ENCODE measurements at places on chromosomes 7 and 10.

GRCh38 chr7:7408001-7408770 is 127.5 kb downstream of the COL28A1 start:
- no peak for DNase-seq

DNA sequence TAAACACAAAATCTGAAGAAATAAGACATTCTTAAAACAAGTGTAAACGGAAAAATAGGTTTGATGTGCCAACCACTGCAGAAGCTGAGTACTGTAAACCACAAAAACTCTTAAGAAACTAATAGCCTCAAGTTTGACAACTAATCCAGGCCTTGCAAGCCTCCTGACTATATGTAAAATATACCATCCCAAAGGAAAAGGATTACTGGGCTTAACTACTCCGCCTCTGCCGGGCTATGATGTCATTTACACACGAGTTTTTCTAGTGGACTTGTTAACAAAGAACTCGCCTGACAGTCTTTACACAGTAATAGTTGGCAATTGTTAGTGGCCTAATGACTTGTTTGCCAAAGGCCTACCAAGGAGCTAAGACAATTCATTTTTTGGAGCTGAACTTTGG is 2.1 kb downstream of the KIF5B start:
- peak; percentile 26 for DNase-seq

DNA sequence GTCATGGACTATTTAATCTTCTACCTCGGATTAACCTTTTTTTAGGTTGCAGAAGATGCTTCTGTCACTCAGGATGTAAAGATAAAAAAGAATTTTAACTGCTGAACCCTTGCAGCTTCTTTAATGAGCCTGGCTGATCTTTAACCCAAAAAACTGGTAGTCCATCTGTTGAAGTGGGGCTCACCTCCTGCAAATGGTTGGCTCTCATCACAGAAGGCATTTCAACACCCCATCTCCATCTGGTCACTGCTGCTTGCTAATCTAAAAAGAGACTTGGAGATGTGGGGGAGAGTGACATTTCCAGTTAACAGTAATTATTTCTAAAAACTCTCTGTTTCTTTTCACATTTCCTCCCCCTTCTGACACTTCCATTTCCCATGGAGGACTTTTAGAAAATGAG is 208.6 kb downstream of the LHFPL3 start:
- no peak for DNase-seq

GRCh38 chr7:135795846-135796570 is 47.4 kb upstream of the FAM180A start:
- DNase-seq, result no peak

DNA sequence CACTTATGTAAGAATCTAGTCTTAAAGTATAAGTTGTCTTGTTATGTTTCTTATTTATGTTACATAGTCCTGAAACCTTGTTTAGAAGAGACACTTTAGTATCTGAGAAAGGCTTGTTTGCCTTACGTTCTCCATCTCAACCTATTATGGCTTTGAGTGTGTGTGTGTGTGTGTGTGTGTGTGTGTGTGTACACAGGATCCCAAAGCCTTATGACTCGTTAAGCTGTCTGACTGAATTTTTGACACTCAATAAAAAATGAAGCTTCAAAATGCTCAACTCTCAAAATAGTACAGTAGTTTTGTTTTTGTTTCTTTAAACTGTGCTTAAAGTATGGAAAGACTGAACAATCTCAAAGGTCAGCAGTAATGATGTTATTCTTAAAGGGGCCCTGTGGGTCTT is 18.0 kb downstream of the CALU start:
- no peak for DNase-seq

- peak; percentile 89 for DNase-seq
Observed at GRCh38 chr10:96764425-96765060, 44.2 kb upstream of the PIK3AP1 start.

DNA sequence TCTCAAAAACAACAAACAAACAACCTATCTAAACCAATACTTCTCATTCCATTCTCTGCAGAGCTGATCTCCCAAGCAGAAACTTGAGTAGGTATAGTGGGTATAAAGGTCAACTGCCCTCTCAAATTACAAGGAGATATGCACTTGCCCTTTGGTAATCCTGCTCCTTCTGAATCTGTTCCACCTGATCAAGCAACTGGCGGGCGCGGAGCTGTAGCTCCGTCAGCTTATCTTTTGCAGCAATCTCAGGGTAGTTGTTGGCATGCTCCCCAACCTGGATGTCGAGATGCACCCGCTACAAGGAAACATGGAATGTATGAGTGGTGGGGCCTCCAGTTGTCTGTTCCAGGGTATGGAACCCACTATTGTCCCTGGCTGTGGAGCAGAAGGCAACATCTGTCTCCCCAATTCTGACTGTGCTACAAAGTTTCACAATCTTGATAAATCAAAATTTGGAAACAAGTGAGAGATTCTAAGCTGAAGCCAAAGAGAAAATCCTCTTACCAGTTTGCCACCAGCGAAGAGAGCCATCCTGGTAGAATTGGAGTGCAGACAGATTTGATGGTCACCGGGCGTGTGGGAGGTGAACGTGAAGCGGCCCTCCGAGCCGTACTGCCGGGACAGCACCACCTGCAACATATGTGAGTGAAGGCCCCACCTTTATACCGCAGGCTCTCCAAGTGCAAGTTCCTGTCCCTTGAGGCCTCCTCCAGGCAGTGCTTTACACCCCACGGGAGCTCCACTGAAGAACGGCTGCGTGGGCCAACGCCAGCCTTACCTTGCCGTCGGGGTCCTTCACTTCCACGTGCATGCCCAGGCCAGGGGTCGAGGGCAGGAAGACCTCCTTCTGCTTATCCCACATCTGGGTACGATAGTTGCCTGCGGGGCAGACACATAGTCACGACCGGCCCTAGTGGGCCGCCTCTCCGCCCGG is 819 bp downstream of the TMED4 start:
- peak; percentile 61 for DNase-seq

DNA sequence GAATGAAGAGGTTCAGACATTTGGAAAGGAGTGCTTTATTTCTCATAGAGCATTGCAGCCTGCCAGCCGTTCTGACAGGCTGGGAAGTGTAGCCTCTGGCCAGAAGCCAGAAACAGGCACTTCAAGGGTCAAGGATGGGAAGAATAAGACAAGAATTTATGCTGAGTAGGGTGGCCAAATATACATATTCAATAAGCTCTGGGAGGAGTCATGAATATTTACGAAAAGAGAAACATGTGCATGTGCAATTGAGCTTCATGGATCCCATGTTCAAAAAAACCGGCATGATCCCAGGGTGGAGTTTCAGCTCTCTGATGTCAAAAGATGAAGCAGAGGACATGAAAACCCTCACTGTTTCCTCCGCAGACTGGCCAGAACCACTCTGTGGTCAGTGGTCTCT is 32.9 kb downstream of the TLX1 start:
- DNase-seq, result no peak

GRCh38 chr10:25226775-25227682 is 52.2 kb downstream of the GPR158 start:
- peak; percentile 33 for DNase-seq

- DNase-seq, result no peak
Observed at GRCh38 chr7:83325083-83325482, 162.4 kb upstream of the PCLO start.

DNA sequence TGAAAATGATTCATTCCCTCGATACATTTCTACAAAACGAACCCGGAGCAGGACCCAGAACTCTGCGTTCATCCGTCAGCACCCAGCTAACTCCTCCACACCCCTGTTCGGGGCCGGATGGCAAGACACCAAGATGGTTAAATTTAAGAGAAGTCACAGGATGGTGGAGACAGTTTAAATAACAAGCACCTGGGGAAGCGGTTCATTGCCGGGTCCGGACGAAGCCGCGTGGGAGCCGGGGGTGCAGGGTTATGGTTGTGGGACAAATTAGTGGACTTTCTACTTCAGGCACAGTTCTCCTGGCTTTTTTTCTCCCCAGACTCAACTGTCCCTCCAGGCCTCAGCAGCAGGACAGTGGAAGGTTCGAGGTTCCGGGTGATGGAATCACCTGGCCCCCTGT is 45.4 kb downstream of the ASB13 start:
- no peak for DNase-seq

GRCh38 chr7:7816084-7816483 is 97.7 kb upstream of the RPA3 start:
- DNase-seq, result no peak

DNA sequence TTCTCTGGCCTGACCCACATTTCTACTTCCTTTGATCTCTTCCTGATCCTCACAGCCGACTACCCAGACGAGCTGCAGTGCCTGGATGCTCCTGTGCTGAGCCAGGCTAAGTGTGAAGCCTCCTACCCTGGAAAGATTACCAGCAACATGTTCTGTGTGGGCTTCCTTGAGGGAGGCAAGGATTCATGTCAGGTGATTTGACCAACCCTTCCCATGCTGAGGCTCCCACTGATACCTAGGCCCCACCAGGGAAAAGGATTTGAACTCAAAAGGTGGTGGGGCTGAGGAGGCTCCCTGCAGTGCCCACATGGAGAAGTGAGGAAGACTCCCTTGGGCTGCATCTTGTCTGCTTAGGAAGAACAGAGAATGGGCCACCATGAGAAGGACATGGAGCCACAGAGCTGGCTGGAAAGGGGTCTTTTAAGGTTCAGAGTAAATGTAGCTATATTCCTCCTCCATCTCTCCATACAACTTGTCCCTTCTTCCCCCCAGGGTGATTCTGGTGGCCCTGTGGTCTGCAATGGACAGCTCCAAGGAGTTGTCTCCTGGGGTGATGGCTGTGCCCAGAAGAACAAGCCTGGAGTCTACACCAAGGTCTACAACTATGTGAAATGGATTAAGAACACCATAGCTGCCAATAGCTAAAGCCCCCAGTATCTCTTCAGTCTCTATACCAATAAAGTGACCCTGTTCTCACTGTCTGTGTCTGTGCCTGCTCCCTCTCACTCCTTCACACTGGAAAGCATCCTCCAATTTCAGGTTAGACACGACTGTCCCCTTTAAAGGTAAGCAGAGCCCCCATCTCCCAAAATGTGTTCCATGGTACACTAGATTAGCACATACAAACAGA is 3.3 kb downstream of the PRSS1 start:
- DNase-seq, result no peak

GRCh38 chr7:19105546-19105945 is 11.9 kb downstream of the TWIST1 start:
- no peak for DNase-seq

GRCh38 chr7:23184709-23185359 is 3.0 kb downstream of the NUP42 start:
- peak; percentile 73 for DNase-seq

DNA sequence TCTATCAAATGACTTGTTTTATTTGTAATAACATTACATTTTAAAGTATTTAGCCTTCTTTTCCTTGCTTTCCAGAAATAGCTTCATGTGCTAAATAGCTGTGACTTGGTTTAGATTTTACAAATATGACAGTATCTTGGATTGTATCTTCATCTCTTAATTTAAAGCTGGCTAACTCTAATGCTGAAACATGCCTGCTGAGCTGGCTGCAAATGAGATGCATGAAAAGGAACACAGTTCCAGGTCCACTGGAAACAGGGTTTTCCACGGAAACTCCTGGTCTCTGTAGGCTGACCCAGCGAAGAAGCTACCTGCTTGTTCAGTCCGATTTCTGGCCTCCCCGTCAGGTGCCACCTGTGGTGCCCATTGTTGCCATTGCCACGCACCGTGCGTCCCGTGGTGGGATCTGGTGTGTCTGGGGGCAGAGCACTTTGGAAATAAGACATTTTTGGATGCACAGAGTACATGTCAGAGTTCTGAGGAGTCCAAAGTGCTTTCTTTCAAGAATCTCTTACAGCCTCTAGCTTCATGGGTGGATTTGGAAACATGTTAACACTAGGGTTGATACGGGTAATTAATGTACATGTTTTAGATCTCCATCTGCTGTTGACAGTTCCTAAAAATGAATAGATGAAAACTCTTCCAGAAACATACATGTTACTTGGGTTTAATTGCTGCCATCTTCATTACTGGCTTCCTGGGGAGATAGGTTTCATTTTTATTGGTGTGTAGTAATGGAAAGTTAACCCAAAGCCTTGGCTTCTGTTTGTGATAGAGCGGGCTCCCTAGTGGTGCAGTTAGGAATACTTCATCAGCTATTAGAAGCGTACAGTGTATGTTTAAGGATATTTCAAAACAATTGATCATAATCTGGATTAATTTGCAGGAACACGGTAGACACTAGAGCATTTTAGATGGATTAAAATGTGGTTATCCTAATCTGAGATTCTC is 45.0 kb downstream of the SHH start:
- no peak for DNase-seq

- no peak for DNase-seq
Observed at GRCh38 chr7:106134241-106134640, 22.1 kb upstream of the SYPL1 start.

GRCh38 chr7:81158189-81158588 is 239.3 kb upstream of the SEMA3C start:
- no peak for DNase-seq

GRCh38 chr10:27820637-27821036 is 75.0 kb upstream of the MKX start:
- no peak for DNase-seq

DNA sequence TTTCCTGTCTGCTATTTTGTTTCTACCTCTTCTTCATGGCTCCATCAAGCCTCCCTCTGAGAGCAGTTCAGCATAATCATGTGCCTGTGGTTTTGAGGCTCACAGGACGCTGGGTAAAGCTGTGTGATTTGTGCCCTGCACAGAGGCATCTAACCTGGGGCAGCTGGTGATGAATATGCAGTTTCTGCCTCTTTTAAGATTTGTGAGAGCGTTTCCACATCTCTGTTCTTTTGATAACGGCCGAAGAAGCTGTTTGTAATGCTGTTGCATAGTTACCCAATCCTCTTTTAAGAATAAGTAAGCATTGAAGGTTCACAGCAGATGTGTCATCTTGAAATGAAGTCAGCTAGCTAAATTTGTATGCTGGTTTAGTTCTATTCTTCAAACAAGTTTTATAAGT is 45.2 kb downstream of the PNLIPRP3 start:
- no peak for DNase-seq

DNA sequence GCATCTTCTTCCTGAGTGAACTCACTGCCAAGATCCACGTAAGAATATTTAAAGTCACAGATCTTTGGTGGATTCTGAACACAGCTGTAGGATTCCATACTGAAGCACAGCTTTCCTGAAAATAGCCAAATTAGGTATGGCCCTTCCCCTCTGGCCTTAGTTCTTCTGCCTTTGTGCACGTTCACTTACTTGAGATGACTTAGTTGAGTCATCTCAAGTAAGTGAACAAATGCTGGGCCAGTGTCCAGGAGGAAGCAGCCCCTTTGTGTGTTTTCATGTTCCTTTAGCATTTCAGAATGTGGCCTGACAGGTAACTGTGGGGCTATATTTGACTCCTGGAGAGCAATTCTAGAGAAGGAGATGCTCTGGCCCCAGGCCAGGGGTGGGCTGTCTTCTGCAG is 51.5 kb downstream of the CCNY start:
- DNase-seq, result no peak

DNA sequence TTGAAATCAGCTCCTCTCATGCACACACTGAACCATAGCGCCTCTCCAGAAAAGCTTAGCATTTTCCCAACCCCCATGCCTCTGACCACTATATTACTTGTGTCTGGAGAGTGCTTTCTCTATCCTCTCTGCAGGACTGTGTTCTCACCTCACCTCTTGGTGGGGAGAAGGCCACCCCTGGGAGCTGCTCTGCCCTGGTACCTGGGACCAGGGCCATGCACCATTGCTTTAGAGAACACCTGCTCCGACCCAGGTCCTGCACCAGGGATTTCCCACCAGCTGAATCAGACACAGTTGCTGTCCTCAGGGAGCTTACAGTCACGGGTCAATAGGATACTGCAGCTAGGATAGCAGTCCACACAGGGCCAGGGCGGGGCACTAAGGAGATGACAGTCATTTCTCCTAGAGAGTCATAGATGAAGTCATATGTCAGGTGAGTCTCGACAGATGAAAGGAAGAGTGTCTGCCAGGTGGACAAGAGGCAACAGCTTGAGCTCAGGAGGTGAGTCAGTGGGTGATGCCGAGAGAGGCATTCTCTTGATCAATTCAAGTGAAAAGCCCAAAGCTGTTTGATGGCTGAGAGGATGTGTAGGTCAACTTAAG is 619 bp upstream of the LMTK2 start:
- DNase-seq, result peak; percentile 19
